Stimulated activated CD8-positive, alpha-beta memory T cell treated with anti-CD3 and anti-CD28 coated beads, Interleukin-4, amount 100 ng/mL, for 4 hours (primary cell): ENCODE measurements at places on chromosomes 5 and 9.

DNA sequence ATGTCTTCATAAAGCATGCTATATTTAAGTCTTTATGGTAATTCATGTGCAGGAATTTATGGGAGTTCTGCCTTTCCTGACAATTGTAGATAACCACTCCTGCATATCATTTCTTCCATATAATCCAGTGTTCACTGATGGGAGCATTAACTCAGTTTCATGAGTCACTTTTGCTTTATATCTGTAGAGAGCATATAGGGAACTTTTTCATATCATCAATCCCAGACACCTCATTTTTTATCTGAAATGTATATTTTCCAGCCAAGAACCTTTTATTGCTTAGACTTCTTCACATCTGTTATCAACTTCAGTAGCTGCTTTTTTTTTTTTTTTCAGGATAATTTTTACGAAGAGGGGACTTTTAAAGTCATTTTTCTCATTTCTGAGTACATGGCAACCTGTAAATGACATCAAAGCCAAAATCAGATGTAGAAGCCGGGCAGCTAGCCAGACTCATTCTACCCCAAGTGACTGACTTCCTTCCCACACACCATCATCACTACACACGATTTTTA, 41.1 kb downstream of the NFX1 start:
- no peak for DNase-seq

GRCh38 chr5:131496400-131496713, 138.7 kb downstream of the RAPGEF6 start:
- no peak for DNase-seq

- DNase-seq, result peak; percentile 17
Measured at GRCh38 chr9:129383561-129384490, 205.8 kb upstream of the IER5L start.

- no peak for DNase-seq
Measured at GRCh38 chr5:90113108-90113507, 296.4 kb downstream of the CETN3 start.

GRCh38 chr5:14440582-14441431, 140.8 kb upstream of the OTULINL start:
- no peak for DNase-seq

- DNase-seq, result no peak
Measured at GRCh38 chr9:131049829-131050715, 41.1 kb downstream of the LAMC3 start.

DNA sequence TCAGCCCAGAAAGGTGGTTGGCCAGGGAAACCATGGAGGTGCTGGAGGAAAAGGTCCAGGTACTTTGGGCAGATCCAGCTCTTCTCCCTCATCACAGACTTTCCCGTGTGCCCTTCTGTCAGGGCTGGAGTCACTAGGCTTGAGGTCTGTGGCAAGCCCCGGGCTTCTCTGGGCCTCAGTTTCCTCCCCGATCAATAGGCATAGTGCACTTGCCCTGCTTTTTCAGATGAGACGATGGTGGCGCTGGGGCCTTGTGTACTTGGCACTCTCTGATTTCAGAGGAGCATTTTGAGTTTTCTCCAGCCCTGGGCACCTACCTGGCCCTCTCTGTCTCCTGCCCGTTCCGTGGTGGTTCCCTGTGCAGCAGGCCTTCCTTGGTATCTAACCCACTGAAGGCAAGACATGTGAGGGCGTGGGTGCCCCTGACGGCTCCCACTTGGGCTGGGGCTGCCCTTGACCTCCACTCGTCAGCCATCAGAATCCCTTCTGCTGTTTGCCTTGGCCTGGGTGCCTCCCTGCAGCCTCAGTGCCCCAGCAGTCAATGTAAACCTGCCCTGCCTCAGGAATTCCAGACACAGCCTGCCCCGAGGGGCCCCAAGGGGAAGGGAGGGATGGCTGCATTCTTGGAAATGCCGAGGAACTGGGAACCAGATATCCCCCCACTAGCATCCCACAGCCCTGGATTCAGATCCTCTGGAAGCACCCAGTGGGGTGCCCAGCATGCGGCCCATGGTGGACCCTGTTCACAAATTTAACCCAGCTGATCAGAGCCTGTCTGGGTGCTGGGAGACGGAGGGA, 66.3 kb upstream of the COL5A1 start:
- no peak for DNase-seq

DNA sequence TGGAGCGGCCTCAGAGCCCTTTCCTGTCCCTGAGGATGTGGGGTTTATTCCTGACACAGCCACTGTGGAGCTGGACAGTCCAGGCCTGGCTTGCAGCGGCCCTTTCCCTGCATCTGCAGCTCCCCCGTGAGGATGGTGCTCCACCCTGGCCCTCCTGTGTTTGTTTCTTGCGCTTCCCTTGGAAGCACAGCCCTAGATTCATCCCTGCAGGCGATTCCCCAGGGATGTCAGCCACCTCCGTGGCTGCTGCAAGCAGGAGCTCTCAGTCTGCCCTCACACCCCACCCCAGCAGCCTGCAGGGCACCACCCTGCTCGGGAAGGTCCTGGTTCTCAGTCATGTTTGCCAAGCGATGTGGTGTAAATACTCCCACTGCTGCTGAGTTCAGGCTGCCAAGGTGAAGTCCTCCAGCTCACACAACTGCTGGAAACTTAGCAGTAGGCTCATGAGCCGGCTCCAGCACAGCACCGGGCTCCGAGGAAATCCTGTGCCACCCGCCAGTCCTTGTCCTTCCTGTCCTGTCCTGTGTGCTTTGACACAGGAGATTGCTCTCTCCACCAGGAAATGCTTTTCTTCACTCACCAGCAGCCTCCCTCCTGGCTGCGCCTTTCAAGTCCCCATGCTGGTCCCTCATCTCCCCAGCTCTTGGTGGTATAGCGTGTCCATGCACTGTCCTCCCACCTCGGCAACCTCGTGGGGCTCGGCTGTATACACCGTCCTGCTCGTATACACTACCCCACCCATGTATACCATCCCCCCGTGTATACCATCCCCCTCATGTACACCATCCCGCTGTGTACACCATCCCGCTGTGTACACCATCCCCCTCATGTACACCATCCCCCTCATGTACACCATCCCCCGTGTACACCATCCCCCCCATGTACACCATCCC, 16.2 kb downstream of the ROPN1L start:
- no peak for DNase-seq

- no peak for DNase-seq
Measured at GRCh38 chr9:81848472-81848871, 79.8 kb upstream of the SPATA31D4 start.

DNA sequence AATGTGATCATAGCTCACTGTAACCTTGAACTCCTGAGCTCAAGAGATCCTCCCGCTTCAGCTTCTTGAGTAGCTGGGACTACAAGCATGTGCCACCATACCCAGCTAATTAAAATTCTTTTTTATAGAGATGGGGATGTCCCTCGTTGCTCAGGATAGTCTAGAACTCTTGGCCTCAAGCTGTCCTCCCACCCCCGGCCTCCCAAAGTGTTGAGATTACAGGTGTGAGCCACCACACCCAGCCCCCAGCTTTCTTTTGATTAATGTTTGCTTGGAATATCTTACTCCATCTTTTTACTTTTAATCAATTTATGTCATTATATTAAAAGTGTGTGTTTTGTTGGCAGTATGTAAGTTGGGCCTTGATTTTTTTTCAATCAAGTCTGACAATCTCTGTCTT, 59.4 kb upstream of the EXOC3 start:
- DNase-seq, result no peak

DNA sequence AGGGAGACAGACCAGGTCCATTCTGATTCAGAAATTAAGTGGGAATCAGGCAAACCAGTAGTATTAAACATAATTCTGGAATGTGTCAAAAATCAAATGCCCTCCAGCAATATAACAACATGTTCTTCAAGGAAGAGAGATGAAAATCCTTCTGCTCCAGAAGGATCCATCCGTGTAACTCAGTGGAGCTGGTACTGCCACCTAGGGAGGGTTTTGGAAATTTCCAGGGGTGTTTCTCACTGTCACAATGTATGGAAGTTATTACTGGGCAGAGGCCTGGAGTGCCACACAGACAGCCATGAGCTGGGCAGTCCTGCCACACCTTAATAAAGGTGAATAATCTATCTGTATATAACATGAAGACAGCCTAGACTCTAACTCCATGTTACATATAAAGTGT, 87.5 kb downstream of the TTLL11 start:
- no peak for DNase-seq

GRCh38 chr9:35105126-35105525, 2.2 kb upstream of the STOML2 start:
- no peak for DNase-seq
